Stimulated activated CD4-positive, alpha-beta T cell treated with anti-CD3 and anti-CD28 coated beads, Interleukin-4, amount 100 ng/mL, for 4 hours (primary cell): ENCODE measurements at places on chromosomes 7 and 10.

GRCh38 chr7:101882005-101882421 lies 64.6 kb downstream of the CUX1 start:
- no peak for DNase-seq

DNA sequence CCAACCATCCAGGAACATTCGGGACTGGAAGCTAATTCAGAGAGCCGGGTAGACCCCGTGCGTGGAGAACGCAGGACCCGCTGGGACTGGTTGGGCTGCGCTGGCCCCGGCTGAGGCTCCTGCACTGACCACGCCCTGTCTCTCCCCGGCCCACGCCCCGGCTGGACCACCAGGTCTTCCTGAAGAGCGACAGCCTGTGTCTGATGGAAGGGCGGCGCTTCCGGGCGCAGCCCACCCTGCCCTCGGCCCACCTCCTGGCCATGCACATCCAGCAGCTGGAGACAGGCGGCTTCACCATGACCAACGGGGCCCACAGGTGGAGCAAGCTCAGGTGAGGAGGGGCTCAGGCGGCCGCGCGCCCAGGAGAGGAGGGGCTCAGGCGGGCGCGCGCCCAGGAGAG lies 10.2 kb upstream of the UTF1 start:
- no peak for DNase-seq

DNA sequence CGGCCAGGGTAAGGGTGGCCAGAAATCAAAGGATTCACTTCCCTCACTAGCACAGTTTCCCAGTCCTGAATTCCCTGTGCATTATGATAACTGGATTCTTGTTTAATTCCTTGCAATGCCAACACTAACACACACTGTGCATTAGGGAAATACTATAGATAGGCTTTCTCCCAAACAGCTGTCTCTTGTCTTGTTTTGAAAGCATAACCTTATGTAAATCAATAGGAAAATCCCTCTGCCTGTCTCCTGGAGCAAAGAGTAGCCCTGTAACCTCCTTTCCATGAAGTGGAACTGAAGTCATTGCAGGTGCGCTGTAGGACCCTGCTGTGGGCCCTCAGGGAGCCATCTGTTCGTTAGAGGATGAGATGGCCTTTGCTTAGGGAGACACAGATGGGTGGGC lies 82.8 kb upstream of the FAM171A1 start:
- no peak for DNase-seq

DNA sequence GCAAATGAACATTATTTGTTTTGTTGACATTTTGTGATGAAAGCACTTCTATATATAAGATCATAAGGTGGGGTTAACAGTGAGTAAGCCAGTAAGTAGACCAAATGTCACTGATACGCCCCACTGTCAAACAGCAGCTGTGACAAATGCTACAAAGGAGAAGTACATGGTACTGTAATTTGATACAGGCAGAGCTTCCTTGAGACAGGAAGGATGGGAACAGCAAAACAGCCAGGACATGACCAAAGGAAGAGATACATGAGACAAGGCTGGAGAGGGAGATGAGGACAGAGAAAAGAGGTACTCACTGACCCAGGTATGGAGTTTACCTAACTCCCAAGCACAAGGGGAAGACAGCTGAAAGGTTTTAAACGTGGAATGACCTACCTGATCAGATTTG lies 127.0 kb downstream of the SRPK2 start:
- no peak for DNase-seq

DNA sequence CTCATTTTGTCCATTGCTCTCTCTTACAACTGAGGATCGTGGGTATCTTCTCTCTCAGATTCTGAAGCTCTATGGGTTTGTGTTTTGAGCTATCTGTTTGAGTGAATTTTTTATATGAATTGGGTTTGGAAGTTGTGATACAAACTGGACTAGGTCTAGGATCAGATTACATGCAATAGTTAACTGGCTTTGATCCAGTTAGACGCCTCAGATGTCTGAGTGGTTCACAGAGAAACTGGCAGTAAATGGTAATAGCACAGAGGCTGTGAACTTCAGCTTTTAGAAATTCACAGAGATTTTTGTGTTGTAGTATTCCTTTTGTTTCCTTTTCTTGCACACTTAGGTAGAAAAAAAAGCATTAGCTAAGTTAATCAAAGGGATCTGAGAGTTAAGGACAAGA lies 12.7 kb upstream of the DNMBP start:
- DNase-seq = no peak

DNA sequence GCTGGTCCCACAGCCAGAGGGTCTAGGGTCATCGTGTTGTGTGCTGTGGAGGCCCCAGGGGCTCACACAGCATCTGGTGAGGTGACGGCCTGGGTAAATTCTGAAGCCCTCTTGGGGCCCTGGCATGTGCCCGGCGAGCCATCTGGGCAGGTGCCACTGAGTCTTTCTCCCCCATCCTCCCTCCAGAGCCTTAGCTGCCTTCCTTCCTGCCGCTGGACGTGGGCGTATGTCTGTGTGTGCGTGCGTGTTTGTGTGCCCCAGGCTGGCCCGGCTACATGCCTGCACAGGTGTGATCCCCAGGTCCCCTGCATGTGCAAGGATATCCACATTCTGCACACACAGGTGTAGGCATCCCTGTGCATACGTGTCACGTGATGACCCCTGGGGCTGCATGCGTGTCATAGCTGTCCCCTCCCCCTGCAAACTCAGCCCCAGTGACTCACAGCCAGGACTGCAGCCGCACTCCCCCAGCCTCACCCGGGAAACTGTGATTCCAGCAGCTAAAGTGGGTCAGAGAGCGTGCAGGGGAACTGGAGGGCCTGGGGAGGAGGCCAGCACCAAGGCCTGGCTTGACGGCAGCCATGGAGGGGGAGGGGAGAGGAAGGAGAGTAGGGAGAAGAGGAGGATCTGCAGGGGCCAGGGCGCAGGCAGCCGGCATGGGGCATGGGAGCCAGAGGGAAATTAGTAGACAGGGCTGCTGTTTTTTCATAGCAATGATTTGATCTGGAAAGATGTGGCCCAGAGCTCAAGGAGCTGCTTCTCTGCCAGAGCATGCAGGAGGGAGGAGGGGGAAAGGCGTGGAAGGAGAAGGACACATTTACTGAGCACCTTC lies 46.4 kb downstream of the ELFN1 start:
- DNase-seq = peak; percentile 11

DNA sequence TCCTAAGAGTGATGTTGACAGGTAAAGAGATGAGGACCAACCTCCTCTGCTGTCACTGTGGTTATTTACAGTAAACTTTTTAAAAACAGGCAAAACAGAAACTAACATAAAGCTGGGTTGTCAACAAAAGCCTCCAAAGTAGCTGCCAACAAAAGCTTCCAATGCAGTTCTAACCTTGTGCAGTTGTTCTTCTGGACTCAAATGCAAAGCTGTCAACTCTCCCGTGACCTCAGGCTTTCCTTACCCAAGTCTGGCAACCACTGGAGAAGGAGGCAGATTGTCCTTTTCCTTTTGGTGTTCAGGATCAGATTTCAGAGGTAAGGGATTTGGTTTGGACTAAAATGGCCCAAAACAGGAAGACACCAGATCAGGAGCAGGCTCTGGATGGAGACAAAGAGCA lies 63.1 kb downstream of the DLG5 start:
- DNase-seq = no peak

GRCh38 chr7:73668103-73668885 lies 663 bp downstream of the VPS37D start:
- no peak for DNase-seq
